Stimulated activated CD8-positive, alpha-beta memory T cell treated with anti-CD3 and anti-CD28 coated beads, Interleukin-12 subunit alpha, Interleukin-12 subunit beta, amount 100 ng/mL, for 1 hour (primary cell): ENCODE measurements at places on chromosomes 1 and 21.

DNA sequence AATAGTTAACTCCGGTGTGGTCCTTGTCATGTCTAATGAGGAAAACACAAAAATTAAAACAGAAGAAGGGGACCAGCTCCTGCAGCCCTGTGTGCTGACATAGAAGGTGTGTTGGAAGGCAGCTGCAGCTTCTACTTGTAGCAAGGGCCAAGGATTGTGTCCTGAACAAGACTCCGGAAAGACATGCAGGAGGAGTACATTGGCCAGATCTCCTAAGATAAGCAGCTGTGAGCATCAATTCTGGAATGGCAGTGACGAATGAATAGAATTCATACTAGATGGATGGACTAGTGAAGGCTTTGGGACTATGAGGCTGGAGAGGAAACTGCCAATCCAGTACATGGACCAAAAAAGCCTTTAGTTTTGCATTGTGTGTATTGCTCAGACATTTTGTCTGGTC lies 19.3 kb downstream of the RPS6KA1 start:
- DNase-seq = no peak

- no peak for DNase-seq
Observed at GRCh38 chr1:65059930-65060538, 88.0 kb upstream of the AK4 start.

- DNase-seq = no peak
Observed at GRCh38 chr1:39642796-39643195, 3.4 kb upstream of the HEYL start.

GRCh38 chr1:239322369-239322768 lies 64.0 kb upstream of the CHRM3 start:
- no peak for DNase-seq

DNA sequence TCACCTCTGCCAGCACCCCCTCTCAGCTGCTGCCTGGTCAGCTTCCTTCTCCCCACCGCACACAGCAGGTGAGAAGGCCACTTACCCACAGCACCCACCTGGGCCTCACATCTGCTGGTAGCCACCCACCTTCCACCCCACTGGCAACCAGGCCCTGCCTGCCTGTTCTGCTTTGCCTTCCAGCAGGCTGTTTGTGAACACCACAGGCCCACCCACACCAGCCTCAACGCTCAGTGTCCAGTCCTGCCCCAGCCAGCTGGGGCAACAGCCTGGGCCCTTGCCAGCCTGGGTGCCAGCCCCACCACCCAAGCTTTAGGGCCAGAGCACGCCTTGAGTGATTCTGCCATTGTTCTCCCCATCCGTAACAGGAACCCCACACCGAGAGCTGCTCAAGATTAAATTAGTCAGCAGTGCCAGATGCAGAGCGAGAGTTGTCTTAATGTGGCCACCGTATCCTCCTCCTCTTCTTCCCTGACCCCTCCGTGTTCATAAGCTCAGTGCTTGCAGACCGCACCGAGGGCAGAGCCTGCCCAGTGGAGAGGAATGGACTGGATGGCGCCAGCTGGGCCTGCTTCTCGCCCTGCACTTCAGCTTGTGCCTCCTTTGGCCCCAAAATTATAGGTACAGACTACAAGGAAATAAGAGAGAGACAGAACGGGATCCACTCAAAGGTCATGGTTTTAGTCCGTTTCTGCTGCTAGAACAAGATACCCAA lies 120.3 kb upstream of the COL6A1 start:
- no peak for DNase-seq

GRCh38 chr1:16080422-16081150 lies 7.1 kb upstream of the FAM131C start:
- DNase-seq = no peak
